ENCODE measurements at places on chromosomes 4 and X.
A peak's percentile ranks its signal among the peaks of the same experiment; 100 is the strongest.

DNA sequence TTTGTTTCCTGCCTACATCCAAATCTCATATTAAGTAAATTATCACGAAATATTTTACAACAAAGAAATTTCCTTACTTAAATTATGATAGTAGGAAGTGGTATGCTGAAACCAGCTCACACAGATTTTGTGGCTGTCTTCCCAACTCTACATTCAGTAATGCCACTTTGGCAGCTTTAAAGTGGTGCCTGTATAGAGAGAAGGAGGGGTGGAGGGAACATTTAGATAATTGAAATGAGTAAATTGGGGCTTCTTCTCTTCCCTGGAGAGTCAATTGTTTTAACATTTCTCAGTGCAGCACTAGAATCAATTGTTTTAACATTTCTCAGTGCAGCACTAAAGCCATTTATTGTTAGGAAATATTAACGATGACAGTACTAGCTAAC, 1323.1 kb downstream of the PCDH7 start:
- DNase-seq = no peak

DNA sequence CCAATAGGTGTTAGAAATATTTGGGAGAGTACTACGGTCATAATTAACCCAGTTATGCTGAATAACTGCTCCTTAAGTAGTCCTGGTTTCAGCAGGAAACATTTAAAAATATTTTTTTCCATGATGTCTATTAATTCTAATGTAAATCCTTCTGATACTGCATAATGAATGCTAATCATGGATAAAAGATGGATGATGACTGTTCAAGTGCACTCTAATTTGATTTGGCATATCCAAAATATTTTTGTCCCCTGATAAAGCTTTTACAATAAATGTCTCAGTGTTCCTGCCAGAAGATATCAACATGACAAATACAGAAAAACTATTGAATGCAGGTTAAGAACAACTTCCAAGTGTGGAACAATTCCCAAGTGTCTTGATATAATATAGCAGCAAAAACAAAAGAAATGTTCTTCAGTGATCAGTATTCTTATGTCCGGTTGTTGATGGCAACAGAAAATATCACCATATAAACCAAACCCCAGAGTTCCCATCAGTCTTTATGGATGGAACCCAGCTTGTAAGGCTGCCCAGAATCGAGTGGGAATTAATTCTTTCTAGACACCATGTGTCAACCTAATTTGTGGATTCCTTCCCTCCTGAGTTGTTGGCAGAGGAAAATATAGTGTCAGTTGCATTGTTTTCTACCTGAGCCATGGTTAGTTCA, 205.4 kb upstream of the GK2 start:
- DNase-seq = no peak

DNA sequence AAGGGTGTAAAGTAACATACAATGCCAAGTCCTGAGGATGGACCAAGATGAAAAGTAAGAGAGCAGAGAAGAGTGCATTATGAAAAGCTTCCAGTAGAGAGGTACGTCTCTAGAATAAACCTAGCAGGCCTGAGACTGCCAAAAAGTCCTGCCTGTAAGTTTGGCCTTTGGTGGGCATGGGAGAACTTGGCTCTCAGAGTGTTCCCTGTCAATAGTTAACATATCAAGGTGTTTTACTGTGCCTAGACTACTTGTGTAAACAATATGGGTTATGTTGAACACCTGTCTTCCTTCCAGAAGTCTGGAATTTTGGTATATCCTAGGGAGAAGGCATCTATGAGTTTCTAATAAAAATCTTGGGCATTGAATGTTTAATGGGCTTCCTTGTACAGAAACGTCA, 60.1 kb downstream of the PRDM5 start:
- DNase-seq = no peak

DNA sequence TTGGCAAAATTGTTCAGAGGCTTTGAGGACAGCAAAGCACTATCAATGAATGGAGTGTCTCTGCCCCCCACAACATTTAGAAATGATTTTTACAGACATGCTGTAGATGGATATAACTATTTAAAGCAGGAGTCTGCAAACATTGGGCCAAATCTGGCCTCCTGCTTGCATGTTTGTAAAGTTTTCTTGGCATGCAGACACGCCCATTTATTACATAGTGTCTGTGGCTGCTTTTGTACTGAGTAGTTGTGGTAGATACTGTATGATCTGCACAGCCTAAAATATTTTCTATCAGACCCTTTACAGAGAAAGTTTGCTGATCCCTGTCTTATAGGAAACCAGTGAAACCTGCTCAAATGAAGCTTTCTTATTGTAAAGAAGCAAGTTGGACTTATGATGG, 45.5 kb upstream of the PHEX start:
- no peak for DNase-seq

- no peak for DNase-seq
Observed at GRCh38 chrX:65451663-65452062, 82.9 kb downstream of the LAS1L start.

- DNase-seq = no peak
Observed at GRCh38 chrX:38768079-38768478, 33.2 kb upstream of the MID1IP1 start.

DNA sequence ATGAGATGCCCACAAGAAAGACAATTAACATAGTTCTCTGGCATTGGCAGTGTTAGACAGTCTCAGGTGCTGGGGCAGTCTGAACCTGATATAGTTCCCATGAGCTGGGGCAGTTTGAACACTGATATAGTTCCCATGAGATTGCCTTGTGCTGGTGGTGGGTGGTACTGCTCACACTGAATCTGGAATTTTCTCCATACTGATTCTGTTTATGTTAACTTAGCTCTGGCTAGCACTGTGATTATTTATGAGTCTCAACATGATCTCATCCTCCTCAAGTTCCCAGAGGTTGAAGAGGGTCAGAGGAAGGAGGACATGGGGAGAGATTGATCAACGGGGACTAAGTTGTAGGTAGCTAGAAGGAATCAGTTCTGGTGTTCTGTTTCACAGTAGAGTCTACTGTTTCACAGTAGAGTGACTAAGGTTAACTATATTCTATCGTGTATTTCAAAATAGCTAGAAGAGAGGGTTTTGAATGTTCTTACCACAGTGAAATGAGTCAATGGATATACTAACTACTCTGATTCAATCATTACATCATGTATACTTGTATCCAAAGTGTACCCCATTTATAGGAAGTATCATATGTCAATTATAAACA, 379.9 kb downstream of the ADAM29 start:
- DNase-seq = no peak

GRCh38 chr4:146637621-146638332, 916 bp upstream of the POU4F2 start:
- no peak for DNase-seq

DNA sequence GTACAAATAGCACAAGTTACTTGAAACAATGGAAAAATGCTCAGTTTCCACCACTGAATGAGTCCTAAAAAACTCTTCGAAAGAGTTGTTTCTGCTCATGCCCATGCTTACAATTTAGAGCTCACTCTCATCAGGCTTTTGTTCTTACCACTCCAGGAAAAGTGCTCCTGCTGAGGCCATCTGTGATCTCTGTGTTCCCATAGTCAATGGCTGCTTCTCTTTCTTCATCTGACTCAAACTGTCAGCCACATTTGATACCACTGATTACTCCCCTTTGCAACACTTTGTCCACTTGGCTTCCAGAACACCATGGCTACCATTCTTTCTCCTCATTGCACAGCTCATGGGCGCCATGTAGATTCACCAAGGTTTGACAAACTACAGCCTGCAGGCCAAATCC, 80.0 kb upstream of the SLC34A2 start:
- DNase-seq = no peak

GRCh38 chr4:85514117-85514516, 39.2 kb downstream of the ARHGAP24 start:
- no peak for DNase-seq

DNA sequence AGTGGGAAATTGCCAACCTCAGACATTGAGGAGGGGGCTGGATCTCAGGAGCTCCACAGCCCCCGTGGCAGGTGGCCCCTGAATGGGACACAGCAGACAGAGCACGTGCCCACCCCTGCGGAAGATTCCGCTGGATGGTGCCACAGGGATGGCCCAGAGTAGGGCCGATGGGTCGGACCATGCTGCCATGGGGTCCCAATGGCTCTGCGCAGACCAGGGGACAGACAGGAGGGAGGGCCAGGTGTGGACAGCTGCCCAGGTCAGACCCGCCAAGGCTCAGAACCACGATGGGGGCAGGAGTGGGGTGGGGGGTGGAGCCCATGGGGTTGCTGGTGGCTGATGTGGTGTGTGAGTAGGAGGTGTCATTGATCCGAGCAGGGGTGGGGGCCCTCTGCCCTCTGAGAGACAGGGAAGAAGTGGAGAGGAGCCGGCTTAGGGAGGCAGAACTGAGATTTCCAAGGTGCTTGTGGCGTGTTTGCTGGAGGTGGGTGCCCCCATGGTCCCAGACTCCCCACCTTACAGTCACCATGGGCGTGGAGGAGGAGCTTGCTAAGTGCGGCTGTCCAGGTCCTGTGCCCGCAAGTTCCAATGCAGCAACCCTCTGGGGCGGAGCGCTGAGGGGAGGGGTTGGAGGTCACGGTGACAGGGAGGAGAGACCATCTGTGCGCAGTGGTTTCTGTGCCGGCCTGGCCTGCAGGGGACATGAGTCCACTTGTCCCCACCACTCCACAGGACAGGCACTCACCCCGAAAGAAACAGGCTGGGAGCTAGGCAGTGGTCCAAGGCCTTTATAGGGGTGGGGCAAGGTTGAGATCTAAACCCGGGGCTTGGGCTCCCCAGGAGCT, 12.9 kb downstream of the SH3TC1 start:
- no peak for DNase-seq

GRCh38 chrX:136752796-136753195, 27.9 kb downstream of the ARHGEF6 start:
- no peak for DNase-seq

GRCh38 chr4:2412534-2412884, 5.9 kb downstream of the ZFYVE28 start:
- peak; percentile 50 for DNase-seq

GRCh38 chr4:141346144-141346543, 125.4 kb downstream of the ZNF330 start:
- no peak for DNase-seq

DNA sequence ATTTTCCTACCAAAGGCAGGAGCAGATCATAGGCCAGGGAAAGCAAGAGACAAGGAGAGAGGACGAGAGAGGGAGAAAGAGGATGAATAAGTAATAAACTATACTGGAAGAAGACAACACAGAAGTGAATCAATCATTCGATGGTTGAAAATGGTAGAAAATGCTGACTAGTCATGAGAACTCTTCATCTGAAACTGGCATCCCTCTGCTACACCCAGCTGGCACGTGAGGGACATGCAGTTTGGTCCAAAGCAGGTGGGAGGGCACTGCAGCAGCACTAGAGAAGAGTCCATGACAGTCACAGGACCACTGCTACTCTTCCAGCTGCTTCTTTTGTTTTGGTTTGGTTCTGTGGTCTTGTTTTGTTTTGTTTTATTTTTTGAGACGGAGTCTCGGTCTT, 74.1 kb downstream of the AFAP1 start:
- no peak for DNase-seq

GRCh38 chr4:138573246-138573645, 331.1 kb upstream of the SLC7A11 start:
- no peak for DNase-seq

- DNase-seq = no peak
Observed at GRCh38 chrX:107204068-107204605, 2.1 kb downstream of the NUP62CL start.

DNA sequence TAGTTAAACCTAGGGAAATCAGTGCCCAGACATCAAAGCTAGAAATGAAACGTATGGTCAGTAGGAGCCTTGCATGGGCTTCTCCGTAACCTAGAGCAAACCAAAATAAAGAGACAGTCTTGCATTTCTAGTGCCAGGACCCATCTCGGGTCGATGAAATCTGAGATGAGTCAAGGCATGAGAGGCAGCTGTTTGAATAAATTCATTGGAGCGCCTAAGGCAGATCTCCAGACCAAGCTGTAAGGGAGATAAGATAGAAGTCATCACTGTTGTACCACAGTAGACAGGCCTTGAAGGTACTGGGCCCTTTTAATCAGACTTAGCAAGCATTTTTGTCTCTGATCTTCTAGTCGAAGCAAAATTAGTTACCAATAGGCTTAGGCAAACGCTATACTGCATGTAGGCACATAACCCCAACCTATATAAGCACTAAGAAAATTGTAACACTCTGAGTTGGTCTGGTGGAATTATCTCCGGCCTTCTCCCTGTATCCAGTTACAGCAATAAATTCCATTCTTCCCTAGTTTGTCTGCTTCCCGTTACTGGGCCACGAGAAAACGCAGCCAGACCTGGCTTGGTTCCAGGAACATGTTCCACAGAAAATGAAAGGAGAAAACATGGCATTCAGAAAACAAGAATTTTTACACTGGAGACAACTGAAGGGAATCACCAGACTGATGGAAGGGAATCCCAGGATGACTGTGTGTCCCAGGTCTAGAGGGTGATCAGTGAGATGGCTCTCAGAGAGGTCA, 21.1 kb upstream of the PAPSS1 start:
- no peak for DNase-seq

GRCh38 chr4:53781629-53782457, 190.6 kb upstream of the LNX1 start:
- DNase-seq = no peak

- no peak for DNase-seq
Observed at GRCh38 chrX:97358941-97359340, 475.2 kb downstream of the RPA4 start.

DNA sequence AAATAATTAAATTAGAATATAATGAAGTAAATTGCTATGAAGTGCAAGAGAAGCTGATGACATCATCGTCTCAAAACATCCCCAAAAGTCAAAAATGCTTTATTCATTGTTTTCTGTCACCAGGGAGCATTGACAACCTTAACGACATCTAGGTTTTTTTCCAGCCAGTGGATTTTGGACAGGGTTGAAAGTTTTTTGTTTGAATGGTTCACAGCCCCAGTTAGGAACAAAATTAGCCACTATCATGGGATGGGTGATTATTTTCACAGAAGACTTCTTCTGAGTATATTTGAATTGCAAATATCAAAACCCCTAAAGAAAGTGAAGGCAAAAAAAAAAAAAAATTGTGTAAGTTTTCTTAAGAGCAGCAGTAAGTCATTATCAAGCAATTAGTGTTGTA, 826.1 kb downstream of the STPG2 start:
- DNase-seq = no peak

GRCh38 chr4:118821590-118822293, 14.2 kb downstream of the SEC24D start:
- no peak for DNase-seq

- no peak for DNase-seq
Observed at GRCh38 chr4:176919631-176920030, 126.9 kb upstream of the VEGFC start.

DNA sequence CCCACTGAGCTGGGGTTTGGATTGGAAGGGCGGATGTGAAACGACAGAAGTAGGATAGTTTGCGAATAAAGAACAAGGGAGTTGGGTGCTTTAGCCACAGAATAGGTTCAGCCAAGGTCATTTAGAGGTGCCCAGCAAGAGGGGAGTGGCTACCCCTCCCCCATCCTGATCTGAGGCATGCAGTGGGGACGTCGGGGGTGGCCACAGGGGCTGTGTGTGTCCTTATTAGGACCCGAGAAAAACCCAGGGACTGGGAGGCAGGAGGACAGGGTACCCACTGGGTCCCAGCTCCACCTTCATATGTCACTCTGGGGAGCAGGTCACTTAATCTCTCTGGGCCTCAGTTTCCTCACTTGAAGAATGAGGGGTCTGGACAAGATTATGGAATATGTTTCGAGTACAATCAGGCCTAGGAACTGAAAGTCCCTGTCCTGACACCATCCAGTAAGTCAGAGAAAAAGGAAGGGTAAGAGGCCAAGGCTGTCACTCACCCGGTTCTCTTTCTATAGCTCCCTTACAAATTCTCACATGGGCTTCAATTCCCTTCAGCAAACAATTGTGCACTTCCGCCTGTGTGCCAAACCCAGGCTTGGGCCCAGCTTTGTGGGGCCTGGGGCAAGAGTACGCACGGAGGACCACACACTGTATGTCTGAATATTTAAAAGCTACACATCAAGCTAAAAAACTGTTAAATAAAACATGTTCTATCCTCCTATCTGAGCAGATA, 4.2 kb upstream of the NYX start:
- DNase-seq = no peak
